ENCODE measurements at places on chromosomes 5 and 9.

- no peak for DNase-seq
Observed at GRCh38 chr5:151023651-151024050, 3.3 kb downstream of the GPX3 start.

GRCh38 chr9:115194216-115194615, 76.3 kb upstream of the TNC start:
- DNase-seq = no peak

DNA sequence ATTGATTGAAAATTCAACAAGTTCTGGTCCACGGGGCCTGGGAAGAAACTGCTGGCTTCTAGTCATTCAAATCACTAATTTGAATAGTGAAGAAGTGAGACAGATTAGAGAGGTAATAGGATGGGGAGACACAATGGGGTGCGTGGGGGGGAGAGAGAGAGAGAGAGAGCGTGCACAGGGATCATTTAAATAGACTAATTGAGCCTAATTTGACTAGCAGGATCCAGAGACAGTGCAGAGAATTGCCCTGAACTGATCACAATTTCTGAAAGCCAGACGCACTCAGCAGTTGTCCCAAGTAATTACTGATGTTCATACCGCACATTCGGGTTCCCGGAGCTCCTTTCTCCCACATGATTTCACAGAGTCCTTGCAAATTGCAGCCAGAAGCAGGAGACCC, 50.3 kb upstream of the C5orf58 start:
- DNase-seq = no peak

DNA sequence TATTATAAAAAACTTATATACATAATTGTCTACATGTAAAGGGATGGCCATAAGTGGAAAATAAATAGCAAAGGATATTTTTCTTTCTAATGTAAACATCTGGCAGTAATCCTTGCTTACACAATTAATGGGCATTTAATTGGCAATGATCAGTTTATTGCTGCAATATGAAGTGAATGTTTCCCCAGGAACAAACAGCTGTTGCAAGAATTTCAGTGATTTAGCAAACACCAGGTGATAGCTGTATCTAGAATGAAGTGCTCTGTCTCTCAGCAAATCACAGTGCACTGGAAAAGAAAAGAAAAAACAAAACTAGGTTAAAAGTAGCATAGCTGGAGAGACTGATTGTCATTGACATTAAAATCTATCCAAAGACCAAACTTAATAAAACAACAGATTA, 594.5 kb upstream of the ARRDC3 start:
- no peak for DNase-seq

- DNase-seq = peak; percentile 86
Observed at GRCh38 chr9:131393622-131394463, at the start of gene PRRC2B. PRRC2B (plus strand) TSS chr9:131394086; CDS start chr9:131430145, 36,059 bp downstream.

DNA sequence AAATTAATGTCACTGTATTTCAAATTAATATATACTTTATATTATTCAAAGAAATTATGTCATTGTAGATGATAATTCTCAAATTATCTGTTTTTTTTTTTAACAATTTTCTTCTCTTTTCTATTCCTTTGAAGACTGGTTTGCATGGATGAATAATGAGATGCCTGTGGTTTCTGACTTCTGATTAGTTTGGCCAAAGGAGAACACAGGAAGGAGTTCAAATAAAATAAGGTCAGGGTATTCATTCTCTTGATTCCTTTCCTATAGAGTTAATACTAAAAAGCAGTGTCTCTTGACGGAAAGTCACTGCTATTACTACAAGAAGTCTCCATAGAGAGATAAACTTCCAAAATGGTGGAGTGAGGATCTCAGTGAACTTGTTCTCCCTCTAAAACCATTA, 279.6 kb upstream of the FTMT start:
- DNase-seq = no peak

GRCh38 chr9:94952565-94953373, 226.3 kb downstream of the AOPEP start:
- no peak for DNase-seq

- DNase-seq = no peak
Observed at GRCh38 chr5:158434749-158435148, 575.8 kb upstream of the CLINT1 start.

DNA sequence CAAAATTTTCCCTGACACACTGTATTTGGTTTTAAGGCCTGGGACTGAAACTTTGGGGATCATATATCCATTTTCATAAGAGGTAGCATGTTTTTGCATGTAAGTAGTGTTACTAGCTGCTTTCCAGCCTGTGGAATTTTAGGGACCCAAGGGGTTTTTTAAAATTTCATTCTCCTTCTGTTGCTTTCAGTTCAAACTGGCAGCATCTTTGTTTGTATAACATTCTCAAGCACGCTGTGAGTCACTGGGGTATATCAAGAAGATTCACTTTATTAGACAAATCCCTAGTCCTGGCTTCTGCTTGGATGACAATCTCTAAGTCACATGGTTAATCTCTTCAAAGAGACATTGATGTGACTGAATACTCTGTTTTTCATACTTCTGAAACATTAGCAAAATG, 479.0 kb downstream of the CYLC2 start:
- no peak for DNase-seq

DNA sequence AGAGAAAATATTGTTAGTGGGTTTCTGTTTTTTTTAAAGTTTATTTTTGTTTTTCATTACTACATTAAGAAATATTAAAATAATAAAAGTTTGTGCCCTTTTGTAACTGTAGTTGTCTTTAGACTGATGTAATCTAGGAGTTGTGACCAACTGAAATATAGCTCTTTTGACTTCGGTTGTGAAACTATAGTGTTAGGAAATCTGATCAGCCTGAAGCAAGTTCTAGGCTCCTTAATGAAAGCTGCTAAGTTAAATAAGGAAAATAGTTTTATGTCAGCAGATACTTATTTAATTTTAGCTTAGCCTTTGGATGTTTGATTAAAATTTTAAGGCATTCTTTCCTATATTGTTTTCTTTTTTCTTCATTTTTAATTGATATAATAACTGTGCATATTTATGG, 14.2 kb downstream of the AP3S1 start:
- DNase-seq = no peak

- DNase-seq = no peak
Observed at GRCh38 chr5:112535356-112535755, 116.3 kb upstream of the EPB41L4A start.

GRCh38 chr9:16099732-16100536, 547.1 kb downstream of the CCDC171 start:
- no peak for DNase-seq

DNA sequence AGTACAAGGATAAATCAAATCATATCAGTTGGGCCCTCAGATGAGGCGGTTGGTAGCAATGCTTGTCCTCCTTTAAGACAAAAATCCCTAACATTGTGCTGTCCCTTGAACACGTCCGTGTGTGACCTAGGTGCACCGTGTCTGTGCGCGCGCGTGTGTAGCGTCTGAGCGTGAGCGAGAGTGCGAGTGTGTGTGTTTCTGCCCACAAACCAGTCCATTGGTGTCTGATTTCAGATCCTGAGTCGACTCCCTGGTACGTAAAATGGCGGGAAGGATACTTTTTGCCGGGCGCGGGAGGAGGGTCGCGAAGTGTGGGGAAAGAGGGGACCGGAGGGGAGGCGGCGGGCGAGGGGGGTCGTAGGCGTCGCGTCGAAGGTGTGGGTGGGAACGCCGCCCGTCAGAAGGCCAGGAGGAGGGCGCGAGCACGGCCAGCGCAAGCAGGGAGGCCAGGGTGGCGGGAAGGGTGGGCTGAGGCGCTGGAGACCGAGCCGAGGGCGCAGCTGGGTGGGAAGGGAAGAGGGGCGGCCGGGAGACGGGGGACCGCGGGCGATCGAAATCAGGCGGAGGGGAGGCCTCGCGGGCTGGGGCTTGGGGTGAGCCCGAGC, 8.9 kb downstream of the OTP start:
- DNase-seq = no peak

DNA sequence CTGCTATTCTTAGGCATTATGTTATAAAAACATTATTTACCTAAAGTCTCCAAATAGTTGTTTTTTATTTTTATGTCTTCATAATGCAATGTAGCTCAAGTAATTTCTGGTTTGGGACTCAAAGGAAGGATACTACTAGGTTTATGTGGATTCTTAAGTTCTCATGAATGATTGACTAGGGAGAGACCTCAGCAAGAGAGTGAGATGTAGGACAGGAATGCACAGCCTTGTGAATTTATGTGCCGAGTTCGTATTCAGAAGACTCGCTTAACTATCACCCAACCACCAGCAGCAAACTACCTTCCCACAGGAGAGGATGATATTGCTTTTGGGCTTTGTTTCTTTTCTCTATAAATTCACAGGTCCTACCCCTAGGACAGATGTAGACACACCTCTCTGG, 282.9 kb downstream of the ARHGEF28 start:
- no peak for DNase-seq

DNA sequence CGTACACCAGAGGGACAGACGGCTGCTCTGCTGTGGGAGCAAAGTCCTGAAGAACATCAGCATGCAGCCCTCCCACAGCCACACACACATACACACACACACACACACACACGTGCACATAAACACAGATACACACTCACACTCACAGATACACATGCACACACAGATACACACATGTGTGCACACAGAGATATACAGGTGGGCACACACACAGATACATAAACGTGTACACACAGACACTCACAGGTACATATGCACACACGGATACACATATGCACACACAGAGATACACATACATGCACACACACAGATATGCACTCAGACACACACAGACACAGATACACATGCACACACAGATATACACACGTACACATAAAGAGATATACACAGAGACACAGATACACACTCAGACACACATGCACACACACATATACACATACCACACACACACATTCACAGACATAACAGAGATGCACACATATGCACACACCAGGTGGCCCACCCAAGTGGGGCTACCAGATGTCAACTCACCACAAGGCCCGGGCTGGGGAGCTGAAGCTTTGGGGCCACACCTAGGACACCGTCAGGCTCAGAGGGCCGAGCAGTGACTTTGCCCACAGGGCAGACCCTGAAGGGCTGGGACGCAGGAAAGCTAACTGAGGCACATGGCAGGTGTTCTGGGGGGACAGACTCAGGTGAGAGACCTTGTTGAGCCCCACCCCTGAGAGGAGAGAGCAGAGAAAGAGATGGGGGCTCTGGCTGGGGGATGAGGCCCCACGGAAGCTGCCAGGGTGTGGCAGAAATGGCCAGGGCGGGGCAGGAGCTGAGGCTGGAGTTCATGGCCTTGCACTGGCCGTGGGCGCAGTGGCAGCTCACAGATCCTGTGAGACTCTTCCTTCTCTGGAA, 148.6 kb upstream of the PPP1R26 start:
- DNase-seq = no peak

DNA sequence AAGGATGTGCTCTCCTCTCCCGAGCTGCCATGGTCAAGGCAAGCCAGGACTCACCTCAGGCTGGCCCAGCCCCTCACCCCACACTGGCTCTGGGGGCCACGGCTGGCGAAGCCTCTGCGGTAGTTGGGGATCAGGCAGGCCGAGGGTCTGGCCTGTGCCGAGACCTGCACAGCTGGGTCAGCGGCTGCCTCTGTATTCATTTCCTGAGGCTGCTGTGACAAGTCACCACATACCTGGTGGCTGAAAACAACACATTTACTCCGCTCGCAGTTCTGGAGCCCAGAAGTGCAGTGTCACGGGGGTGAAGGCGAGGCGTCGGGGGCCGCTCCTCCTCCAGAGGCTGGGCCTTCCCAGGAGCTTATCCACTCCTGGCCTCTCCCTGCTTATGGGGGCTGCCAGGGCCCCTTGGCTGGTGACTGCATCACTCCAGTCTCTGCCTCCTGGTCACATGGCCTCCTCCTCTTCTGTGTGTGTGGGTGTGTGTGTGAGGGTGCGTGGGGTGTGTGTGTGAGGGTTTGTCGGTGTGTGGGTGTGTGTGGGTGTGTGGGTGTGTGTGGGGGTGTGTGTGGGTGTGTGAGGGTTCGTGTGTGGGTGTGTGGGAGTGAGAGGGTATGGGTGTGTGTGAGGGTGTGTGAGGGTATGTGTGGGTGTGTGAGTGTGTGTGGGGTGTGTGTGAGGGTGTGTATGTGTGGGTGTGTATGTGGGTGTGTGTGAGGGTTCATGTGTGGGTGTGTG, 3.2 kb upstream of the SCGB3A1 start:
- no peak for DNase-seq

DNA sequence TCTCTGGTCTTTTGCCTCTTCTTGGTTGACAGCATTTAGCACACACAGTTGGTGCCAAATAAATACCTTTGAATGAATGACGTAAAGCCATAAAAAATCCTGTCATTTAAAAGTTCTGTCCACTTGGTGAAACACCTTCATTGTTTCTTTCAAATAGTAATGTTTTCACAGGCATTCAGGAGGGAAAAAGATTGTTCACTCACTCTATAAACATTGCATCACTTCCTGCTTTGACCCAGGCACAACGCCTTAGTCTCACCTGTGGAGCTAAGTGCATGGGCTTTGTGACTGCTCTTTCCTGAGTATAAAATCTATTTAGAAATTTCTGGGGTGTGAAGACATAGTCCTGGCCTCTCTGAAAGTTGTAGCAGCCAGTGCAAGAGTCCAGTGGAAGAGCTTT, 88.9 kb upstream of the CXCL14 start:
- DNase-seq = no peak

- peak; percentile 58 for DNase-seq
Observed at GRCh38 chr5:61167382-61167781, 5.1 kb upstream of the SMIM15 start.

DNA sequence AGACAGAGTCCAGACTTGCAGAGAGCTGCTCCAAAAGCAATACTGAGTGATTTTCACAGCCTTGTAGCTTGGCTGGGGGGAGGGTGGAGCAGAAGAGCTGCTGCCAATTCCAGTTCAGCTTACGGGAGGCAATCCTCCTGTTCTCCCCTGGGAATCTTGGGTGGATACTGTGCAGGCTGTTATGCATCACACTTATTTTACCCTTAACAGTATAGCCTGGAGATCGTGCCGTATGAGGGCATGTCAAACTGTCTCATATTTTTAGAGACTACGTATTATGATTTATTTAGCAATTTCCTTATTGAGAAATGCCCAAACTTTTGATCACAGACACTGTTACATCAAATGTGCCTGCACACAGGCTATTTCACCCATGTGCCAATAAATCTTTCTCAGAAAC, 85.2 kb downstream of the BASP1 start:
- peak; percentile 72 for DNase-seq

DNA sequence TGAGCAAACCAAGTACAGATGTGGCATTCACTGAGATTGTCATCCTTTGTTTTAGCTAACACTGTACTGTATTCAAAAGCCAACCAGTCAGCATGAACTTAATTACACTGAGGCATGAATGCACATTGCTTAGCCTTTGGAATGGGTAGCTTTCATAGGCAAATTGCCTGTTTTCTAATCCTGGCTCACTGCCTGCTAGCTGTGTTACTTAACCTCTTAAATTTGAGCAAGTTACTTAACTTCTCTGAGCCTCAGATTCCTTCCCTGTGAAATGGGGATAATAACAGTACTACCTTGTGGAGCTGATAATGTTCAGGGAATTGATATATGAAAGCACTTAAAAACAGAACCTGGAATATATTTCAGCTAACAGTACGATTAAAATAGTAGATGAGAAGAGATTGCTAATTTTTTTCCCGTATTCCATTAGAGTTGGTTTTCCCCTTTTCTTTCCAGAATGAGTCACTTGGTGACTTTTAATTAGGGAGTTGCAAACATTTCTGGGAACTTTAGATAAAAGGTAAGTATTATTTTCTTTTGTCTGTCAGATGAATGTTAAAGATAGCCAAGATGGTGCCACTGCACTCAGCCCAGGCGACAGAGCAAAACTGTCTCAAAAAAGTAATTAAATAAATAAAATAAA, 43.9 kb downstream of the ARRDC3 start:
- DNase-seq = peak; percentile 32

Measured in fibroblast of skin of right quadriceps (primary cell).